ENCODE measurements at places on chromosomes 2 and 18.

DNA sequence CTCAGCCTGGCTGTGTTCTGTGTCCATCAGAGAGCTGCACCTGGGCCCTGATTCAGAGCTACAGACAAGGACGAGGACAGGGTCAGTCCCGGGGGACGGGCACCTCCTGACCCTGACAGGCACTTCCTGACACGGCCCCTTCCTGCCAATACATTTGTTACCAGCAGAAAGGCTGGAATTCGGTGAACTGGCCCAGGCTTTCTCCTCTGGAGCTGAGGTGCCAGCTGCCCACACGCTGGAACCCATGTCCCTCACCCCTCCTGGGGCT is 12.3 kb upstream of the ZNF519 start:
- no peak for DNase-seq

DNA sequence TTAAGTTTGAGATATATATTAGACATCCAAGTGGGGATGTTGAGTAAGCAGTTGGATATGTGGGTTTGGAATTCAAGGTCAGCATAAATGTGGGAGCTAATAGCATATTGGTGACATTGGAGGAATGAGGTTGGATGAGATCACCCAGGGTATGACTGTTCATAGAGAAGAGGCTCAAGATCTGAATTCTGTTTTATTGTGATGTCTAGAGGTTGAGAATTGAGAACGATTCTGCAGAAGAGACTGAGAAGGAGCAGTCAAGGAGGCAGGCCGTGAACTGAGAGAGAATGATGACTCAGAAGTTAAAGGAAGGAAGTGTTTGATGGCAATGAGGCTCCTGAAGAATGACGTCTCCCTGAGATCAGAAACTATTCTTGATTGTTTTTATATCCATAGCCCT is 5.9 kb downstream of the SERPINB11 start:
- no peak for DNase-seq

- DNase-seq = no peak
Observed at GRCh38 chr2:156787517-156787916, 351.3 kb downstream of the GPD2 start.

GRCh38 chr18:35941299-35941698 is 31.2 kb upstream of the RMP24 start:
- no peak for DNase-seq

GRCh38 chr2:43831543-43832294 is 6.9 kb downstream of the ABCG5 start:
- DNase-seq = no peak

DNA sequence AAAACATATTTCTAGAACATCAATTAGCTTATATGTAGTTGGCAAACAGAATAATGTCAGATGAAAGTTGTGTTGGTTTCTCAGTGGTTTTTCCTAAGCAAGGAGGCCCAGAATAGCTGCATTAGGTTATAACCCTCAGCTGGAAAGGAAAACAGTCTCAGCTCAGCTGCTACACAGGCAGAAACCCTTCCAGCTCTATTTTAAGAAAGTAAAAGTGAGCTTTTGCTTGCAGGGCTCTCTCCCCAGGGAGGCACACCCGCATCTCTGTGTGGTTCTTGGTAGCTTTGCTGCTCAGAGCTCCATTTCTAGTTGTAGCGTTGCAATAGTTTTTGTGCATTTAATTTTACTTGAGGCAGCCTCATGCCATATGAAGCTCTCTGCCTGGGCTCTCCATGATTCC is 54.6 kb downstream of the PIKFYVE start:
- no peak for DNase-seq

GRCh38 chr2:53765767-53766166 is 1.8 kb upstream of the CHAC2 start:
- no peak for DNase-seq

DNA sequence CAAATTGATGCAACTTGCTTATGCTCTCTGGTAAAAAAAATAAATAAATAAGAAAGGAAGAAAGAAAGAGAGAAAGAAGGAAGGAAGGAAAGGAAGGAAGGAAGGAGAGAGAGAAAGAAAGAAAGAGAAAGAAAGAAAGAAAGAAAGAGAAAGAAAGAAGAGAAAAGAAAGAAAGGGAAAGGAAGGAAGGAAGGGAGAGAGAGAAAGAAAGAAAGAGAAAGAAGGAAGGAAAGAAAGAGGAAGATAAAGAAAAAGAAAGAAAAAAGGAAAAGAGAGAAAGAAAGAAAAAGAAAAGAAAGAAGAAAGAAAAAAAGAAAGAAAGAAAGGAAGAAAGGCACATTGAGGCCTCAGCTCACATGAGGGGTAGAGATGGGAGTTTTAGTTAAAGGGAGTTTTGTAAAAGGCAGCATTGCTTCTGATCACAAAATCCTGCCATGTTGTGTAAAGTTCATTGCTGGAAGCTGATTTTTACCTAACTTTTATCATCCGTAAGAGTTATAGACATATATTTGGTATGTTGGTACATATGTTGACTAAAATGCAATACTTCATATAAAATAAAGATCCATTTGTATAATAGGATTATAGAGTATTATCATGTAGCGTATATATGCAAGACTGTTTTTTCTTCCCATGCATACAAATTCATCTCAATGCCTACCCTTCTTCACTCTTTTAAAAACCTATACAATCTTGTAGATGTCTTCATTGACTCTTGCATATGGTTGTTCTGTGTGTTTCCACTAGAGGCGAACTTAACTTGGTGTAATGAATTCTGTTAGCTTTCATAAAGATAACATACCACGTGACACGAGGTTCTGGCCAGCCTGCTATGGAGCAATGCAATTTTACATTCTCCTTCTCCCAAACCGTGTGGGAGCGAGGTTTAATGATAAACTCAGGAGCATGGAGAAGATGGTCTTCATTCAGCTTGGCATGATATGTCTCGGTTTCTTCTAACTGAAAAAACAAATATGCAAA is 32.8 kb downstream of the MYOM1 start:
- no peak for DNase-seq

GRCh38 chr2:222859786-222860612 is 837 bp upstream of the ACSL3 start:
- DNase-seq = peak; percentile 73

- DNase-seq = no peak
Observed at GRCh38 chr2:142741764-142742269, 135.6 kb upstream of the KYNU start.

- no peak for DNase-seq
Observed at GRCh38 chr2:88448248-88448647, 4.2 kb downstream of the FOXI3 start.

DNA sequence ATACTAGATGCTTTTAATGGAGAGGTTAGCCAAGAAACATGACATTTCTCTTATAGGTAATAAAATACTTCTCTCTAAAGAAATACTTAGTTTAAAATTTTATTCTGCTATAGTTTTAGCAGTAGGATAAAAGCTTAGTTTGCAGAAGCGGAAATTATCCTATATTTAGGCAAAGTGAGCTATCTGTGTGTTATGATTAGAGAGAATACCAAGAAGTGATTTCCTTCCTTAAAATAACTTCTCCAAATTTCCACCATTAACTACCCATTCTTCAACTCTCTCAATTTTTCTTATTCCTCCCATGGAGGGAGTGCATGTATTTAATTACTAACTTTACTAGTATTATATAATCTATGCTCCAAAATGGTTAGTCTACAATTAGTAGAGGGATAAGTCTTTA is 15.8 kb upstream of the IL1RL1 start:
- no peak for DNase-seq

GRCh38 chr2:49037197-49037596 is 117.1 kb downstream of the FSHR start:
- no peak for DNase-seq

DNA sequence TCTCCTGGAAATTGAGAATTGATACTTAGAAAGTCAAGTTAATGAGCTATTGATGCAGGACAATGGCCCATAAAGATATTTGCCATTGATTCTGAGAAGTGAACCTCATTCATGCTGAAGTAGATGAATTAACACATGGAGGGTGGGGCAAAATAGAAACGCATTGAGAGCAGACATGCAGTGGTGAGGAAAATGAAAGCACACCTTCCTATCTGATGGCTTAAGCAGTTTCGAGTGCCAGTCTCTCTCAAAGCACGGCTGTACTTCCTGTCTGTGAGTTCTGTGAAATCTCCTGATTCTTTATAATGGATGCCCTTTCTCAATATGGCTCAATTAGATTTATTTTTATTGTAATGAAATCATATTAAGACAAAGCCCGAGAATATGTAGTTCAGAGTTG is 247.0 kb downstream of the TMX3 start:
- no peak for DNase-seq

DNA sequence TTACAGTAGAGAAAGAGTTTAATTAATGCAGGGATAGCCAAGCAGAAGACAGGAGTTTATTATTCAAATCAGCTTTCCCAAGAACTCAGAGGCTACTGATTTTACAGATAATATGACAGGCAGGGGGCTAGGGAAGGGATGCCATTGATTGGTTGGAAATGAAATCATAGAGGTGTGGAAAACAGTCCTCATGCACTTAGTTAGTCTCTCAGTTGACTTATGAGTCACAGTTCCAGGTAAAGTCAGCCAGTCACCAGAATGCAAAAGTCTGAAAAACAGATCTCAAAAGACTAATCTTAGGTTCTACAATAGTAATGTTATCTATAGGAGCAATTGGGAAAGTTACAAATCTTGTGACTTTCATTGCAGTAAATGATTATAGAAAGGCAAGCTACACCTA is 676.4 kb upstream of the CHAC2 start:
- no peak for DNase-seq

DNA sequence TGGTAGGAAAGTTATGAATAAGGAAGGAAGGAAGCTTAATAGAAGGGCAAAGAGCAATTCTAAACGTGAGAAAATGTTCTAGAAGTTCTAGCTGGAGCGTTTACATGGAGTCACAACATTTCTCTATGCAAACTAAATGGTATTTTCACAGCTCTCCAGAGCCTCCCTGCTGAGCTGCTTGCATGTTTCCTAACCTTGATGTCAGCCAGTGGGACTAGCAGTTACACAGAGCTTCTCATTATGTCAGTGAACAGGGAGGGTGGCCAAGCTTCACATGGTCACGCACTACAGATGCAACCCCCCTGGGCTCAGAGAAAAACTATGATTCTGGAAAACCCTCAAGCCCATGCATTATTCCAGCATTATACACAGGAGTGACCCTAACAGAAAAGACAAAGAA is 153.4 kb upstream of the CCDC150 start:
- DNase-seq = no peak

DNA sequence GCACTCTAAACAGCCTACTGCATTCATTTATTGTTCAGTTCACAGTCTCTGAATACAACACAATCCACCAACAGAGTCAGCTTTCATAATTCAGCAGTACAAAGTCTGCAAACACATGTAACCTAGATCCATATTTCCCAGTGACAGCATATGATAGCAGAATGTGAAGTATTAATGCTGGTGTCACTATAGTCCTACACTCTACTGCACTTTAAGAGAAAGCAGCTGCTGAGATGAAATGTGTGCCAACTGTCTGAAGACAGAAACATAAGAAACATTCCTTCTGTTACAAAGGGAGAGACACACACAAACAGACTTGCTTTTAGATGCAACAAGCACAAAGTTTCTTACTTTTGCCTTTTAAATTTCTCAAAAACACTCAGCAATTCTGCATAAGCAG is 441.8 kb downstream of the ZEB2 start:
- no peak for DNase-seq

GRCh38 chr2:113886479-113887008 is 3.3 kb upstream of the ACTR3 start:
- DNase-seq = peak; percentile 87

- no peak for DNase-seq
Observed at GRCh38 chr2:234187646-234188174, 137.2 kb downstream of the SPP2 start.

DNA sequence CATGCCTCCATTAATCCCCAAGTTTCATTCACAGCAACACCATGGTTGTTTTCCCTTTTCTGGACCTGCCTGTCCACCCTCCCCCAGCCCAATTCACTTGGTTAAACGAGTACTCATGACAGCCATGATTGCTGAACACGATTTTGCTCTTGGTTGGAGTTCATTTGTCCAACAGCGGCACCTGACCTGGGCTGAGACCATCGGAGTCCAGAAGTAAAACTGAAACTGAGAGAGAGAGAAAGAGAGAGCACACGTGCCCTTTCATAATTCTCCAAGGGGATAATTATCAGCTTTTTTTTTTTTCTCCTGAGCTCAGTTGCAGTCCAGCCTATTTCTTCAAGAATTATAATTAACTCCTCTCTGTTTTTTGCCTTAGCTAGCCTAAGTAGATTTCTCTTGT is 13.7 kb upstream of the KIF5C start:
- no peak for DNase-seq

- DNase-seq = no peak
Observed at GRCh38 chr2:38557981-38558380, 44.7 kb downstream of the HNRNPLL start.

- no peak for DNase-seq
Observed at GRCh38 chr18:24546307-24546706, 85.9 kb downstream of the HRH4 start.

GRCh38 chr2:54977149-54977548 is 73.1 kb downstream of the RTN4 start:
- DNase-seq = no peak

GRCh38 chr2:241798081-241798630 is 10.8 kb upstream of the NEU4 start:
- DNase-seq = peak; percentile 73

DNA sequence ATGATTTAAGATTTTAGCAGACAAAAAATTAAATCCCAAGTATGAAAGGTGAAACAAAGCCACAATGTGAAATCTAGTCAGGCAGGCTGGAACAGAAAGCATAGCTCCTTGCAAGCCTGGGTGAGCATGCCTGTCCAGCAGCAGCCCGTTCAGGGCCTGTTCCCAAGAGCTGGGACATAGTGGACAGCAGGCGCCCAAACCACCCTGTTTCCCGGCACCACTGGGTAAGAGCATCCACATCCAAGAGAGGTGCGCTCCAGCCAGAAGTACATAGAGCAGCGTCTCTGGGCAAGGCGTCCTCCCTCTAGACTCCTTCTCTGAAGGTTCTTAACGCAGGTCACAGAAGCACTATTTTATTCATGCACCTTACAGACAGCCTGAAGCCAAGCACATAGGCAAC is 80.8 kb downstream of the DNER start:
- DNase-seq = no peak

- no peak for DNase-seq
Observed at GRCh38 chr2:37911296-37911873, 13.7 kb upstream of the RMDN2 start.

DNA sequence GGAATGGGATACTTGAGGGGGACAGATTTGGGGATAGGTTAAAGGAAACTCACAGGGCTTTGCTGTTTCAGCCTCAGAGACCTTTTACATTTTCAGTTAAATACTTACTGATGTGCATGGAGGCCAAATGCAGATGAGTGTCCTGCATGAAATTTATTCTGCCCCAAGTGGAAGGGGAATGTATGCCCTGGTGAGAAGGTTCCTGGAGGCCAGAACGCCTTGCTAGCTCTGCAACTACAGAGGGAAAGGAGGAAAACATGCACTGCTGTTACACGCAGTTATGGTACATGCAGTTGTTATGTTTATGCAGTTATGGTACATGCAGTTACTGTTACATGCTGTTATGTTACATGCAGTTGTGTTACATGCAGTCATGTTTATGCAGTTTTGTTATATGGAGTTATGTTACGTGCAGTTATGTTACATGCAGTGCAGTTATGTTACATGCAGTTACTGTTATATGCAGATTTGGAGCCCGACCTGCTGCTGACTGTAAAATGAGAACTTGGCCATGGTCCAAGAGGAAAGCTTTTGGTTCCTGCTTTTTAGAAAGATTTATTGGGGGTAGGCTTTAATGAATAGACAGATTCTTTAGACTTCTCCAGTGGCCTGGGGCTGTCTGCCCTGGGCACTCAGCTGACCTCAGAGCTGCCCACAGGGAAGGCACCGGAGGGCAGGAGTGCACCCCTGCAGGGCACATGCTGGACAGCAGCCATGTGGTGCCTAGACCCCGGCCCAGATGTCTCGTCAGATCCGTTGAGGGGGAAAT is 84.1 kb downstream of the LDLRAD4 start:
- DNase-seq = no peak

GRCh38 chr2:128558441-128558840 is 239.8 kb upstream of the HS6ST1 start:
- no peak for DNase-seq
